ENCODE measurements at places on chromosomes 12 and 14.

DNA sequence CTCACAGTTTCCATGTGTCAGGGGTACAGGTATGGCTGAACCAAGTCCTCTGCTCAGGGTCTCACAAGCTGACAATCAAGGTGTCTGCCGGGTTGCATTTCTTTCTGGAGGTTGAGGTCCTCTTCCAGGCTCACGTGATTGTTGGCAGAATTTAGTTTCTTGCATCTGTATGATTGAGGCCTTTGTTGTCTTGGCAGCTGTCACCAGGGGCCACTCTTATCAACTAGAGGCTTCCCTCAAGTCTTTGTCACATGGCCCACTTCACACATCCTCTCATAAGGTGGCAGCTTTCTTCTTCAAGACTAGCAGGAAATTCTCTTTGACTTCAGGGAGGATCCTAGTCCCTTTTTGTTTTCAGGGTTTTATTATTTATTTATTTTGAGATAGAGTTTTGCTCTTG is 46.0 kb upstream of the FOS start:
- DNase-seq: peak; percentile 29

DNA sequence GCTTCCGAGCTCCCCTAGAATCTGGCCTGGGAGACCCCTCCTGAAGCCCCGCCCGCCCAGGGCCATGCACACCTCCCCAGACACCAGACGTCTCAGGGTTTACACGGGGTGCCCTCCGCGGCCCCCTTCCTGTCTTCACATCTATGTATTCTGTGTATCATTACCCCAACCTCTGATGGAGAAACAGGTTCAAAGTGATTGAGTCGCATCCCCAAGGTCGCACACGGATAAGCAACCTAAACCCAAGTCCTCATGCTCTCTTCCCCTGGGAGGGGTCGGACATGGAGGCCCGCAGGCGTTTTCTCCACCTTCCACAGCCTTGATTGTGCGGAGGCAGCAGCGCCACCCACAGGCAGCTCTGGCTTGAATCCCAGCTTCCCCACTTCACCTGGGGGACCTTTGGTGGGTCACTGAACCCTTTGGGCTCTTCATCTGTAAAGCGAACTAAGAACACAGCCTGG is 237.3 kb downstream of the BCL11B start:
- DNase-seq: no peak

GRCh38 chr12:109988903-109989302 is 7.3 kb downstream of the GIT2 start:
- DNase-seq: no peak

DNA sequence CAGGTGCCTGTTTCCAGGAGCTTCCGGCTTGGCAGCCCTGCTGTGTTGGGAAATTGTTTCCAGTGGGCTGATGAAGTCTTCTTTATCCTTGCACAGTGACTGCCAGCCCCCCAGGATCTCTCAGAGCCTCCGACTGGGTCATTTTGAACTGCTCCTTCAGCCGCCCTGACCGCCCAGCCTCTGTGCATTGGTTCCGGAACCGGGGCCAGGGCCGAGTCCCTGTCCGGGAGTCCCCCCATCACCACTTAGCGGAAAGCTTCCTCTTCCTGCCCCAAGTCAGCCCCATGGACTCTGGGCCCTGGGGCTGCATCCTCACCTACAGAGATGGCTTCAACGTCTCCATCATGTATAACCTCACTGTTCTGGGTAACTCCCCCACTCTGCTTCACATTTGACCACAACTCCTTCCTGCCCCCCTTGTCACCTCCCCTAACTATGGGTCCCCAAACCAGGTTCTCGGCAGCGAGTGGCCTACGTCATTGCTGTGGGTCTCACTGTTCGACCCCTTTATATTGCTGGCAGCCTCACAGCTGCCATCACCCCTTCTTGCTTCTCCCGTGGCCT is 2.3 kb downstream of the LAG3 start:
- no peak for DNase-seq

DNA sequence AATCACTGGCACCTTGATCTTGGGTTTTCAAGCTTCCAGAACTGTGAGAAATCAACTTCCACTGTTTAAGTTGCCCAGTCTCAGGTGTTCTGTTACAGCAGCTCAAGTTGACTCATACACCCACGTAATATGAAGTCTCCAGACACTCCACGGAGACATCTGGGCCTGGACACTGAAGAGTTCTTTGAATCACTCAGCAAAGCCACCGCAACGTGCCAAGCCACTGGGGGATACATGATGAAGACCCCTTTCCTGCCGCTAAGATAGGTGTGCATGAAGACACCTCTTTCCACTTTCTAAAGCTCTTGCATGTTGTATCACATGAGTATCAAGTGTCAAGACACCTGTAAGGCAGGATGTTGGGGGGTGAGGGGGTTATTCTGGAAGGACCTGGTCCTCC is 311.7 kb upstream of the RTL1 start:
- DNase-seq: no peak

GRCh38 chr14:73749706-73750530 is 35.7 kb upstream of the PNMA1 start:
- no peak for DNase-seq

- no peak for DNase-seq
Observed at GRCh38 chr12:111401167-111401605, 4.5 kb upstream of the SH2B3 start.

DNA sequence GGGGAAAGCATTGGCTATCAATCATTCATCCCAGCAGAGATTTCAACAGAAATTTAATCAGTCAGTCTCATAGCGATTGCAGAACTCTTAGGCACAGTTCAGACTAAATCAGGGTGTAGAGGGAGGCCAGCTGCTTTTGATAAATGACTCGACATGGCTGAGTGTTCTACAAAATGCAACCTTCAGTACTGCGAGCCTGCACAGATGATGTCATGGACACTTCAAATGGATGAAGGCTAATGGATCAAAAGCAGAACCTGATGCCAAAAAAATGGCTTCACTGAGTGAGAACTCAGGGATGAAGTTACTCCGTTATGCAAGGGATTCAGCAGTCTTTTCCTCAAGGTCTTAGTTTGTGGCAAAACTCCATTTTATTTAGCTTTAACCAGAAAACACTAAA is 167.3 kb downstream of the DACT1 start:
- no peak for DNase-seq

- DNase-seq: no peak
Observed at GRCh38 chr14:71235875-71236274, 328.6 kb downstream of the PCNX1 start.

GRCh38 chr14:99267837-99268781 is 3.9 kb downstream of the BCL11B start:
- DNase-seq: no peak

GRCh38 chr14:103326078-103326477 is 8.0 kb upstream of the EIF5 start:
- DNase-seq: no peak

GRCh38 chr14:81981307-81981675 is 447.6 kb upstream of the SEL1L start:
- no peak for DNase-seq

DNA sequence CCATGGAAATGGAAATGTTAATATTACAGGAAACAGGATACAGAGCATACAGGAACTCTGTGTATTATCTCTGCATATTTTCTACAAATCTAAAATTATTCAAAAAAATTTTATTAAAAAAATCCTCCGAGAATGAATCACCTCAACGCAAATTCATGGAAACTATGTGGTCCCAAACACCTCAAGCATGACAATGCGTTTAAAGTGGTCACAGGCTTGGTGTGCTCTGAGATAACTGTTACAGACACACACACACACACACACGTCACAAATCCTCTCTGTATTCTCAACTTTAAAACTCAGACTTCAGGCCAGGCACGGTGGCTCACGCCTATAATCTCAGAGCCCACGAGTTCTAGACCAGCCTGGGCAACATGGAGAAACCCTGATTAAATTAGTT is 45.3 kb upstream of the MTERF2 start:
- DNase-seq: no peak

- peak; percentile 38 for DNase-seq
Observed at GRCh38 chr14:23054000-23054811, 3.1 kb downstream of the CDH24 start.

- no peak for DNase-seq
Observed at GRCh38 chr14:55662752-55663151, 82.7 kb downstream of the KTN1 start.

- no peak for DNase-seq
Observed at GRCh38 chr12:131167334-131167733, 213.6 kb downstream of the ADGRD1 start.

DNA sequence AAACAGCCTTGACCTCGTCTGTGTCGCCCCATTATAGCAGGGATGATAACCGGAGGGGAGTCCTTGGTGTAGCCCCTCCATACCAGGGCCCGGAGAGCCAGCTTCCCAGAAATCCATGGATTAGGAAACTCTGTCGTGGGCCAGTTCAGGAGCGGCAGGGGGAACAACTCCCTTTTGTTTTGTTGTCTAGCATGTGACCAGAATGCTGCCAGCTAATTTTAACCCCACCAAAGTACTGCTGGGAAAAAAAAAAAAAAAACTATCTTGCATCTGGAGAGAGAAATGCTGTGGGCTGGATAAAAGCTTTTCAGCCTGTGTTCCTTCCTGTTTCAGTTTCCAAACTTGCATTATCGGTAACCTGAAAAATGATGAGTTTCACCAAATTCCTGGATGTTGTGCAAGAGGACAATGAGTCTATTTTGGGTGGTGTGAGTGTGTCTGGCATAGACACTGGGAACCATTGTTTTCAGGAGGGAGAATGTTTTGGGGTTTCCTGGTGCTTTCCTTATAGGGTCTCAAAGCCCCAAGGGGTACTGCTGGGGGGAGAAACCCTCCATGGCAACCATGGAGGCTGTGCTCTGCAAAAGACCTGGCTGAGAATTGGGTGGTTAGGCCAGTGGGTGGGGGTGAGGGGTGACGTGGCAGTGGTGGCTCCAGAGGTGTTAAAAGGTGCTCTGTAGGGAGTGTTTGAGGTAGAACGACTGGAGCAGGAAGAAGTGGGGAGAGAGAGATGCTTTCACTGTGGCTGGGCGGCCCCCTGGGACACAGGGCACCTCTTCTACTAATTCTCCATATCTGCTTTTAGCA is 14.9 kb upstream of the IRF2BPL start:
- peak; percentile 61 for DNase-seq

Measured in NAMALWA (cell line).